ENCODE measurements at places on chromosomes 7 and 10.

DNA sequence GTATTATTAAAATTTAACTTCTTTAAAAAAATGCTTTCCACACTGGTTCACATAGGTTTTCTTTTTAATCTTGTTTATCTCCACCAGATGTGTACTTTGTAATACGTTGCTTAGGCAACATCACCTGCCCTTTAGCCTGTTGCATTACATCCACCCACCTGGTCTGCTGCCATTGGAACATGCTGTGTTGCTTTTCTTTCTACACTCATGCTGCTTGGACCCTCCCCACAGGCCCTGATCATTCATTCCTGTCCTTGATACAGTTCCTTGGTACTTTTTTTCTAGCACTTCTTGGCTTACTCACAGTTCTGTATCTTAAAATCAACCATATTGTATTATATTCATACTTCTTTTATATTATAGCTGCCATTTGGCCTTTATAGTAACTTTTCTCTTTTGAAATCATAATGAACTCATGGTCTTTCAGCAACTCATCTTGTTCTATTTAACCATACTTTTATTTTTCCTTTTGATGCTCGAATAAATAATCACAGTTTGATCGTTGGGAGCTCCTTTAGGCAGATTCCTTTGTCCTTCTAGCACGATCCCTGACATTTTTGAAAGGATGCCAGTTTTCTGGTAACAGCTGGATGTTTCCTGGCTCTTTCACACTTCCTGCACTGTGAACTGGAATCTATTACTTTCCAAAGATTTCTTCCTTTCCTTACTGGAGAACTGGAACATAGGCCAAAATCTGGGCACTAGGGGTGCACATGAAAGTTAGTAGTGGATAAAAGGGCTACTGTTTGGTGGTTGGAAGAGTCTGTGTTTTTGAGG lies 125.1 kb downstream of the CDK14 start:
- DNase-seq: no peak

GRCh38 chr10:16116404-16117304 lies 256.3 kb upstream of the MINDY3 start:
- DNase-seq: no peak

- DNase-seq: no peak
Observed at GRCh38 chr7:54201501-54201900, 340.7 kb upstream of the VSTM2A start.

GRCh38 chr10:122702275-122702674 lies 2.6 kb upstream of the C10orf120 start:
- DNase-seq: no peak

- no peak for DNase-seq
Observed at GRCh38 chr10:11341283-11341960, 270.0 kb downstream of the USP6NL start.

- no peak for DNase-seq
Observed at GRCh38 chr10:88528201-88528600, 54.9 kb downstream of the RNLS start.

GRCh38 chr7:38138171-38138570 lies 39.9 kb upstream of the STARD3NL start:
- no peak for DNase-seq

DNA sequence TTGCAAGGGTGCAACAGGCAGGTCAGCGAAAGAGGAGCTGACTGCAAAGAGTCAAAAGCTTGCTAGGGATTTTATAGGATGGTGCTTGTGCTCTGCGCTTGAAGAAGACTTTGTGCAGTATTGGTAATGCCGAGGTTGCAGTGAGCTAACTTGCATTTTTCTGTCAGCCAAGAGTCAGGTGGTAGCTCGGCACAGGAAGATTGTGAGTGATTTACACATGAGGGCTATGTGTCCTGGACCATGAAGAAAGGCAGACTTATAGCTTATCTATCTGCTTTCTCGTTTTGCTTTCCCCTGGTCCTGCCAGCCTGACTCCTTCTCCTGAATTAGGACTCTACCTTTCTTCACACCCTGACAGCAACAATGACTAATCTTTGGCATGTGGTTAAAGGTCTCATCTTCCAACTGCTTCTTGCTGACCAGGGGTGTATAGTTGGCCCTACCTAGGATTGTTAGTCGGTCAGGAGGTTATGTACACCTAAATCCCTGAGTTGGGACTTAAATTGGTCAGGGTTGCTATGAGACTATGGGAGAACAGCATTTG lies 4.1 kb upstream of the SYPL1 start:
- no peak for DNase-seq

DNA sequence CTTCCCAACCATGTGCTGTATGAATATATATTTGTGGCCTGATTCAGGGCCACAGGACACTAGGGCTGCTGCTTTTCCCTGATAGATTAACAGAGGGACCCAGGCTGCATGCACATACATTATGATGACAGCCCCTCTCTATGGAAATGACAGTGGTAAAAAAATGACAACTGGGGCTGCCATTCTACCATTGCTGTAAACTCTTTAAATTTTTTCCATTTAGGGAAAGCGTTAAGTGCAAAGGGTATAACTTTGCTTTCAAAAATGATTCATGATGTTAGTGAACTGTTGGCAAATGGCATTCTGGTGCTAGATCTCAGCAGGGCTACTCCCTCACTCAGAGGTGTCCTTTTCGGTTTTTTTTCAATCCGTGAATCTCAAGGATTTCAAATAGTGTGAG lies 4.2 kb downstream of the CTBP2 start:
- no peak for DNase-seq

GRCh38 chr7:101121991-101122932 lies 4.6 kb upstream of the SERPINE1 start:
- DNase-seq: no peak

GRCh38 chr10:103605359-103606096 lies 112.0 kb downstream of the NEURL1 start:
- DNase-seq: no peak

DNA sequence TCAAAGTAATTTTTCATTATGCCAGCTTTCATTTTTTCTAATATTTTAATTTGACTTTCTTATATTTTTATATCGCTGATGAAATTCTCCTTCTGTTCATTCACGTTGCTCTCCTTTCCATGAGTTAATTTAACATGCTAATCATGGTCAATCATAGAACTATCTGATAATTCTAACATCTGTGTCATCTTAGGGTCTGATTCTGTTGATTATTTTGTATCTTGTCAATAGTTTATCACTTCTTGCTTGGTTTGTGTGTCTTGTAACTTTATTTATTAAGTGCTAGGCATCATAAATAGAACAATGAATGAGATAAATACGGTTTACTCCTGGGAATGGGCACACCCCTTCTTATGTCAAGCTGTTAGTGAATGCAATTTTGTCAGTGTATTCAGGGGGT lies 11.0 kb downstream of the TCERG1L start:
- DNase-seq: no peak

- no peak for DNase-seq
Observed at GRCh38 chr10:5963591-5963990, 13.8 kb downstream of the IL15RA start.

DNA sequence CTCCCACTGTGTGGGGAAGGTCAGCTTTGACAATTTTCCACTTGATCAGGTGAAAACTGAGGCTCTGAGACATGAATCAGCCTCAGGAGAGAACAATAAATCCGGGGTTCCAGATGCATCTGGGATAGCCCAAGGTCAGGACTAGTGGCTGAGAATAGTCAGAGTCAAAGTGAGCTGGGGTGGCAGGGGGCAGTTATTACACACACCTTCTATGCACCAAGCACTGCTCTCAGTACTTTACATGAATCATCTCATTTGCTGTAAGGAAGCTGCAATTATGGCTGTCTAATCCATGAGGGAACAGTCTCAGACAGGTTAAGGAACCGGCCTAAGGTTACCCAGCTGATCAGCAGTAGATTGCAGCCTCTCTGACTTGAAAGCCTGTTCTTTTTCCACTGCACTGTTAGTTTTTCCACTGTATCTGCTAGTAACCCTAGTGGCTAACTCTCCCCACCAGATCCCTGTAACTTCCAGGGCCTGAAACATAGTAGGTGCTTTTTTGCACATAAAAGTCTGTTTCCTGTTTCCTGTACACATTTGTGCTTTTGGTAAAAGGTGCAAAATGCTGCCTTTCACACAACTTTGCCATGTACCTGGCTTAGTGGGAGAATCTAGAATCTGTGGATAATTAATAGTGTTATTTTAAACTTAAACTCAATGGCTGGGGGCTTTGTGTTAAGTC lies 125.9 kb downstream of the EMX2 start:
- no peak for DNase-seq

DNA sequence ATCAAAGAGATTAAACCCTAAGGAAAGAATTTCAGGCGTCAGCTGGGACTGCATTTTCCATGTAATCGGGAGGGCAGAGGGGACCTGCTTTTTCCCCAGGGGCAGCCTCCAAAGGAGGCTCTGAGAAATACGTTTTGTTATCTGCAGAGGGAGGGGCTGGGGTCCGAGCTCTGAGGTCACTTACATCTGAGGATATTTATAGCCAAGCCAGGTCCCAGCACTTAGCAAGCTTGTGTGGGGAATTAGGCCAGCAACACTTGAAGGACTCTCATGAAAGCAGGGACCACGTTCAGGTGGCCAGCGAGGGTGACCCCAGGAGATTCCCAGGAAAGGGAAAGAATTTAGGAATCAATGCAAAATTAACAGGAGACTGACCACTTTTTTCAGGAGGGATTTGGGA lies 20.6 kb upstream of the GDI2 start:
- DNase-seq: no peak

- no peak for DNase-seq
Observed at GRCh38 chr10:129962872-129963640, 1.0 kb downstream of the EBF3 start.

DNA sequence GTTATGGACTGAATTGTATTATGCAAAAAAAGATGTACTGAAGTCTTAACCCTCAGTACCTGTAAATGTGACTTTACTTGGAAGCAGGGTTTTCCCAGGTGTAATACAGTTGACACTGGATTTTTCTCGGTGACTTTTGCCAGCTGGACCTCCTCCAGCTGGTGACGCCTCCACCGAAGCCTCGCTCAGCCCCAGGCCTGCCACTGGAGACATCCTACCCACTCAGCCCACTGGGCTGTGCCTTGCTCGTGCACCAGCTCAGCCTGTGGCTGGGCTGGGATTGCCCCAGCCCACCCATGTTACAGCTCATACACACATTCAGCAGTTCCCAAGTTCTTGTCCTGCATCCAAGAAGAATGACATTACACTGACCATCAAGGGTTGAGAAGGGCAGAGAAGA lies 42.4 kb upstream of the GPR22 start:
- DNase-seq: no peak

DNA sequence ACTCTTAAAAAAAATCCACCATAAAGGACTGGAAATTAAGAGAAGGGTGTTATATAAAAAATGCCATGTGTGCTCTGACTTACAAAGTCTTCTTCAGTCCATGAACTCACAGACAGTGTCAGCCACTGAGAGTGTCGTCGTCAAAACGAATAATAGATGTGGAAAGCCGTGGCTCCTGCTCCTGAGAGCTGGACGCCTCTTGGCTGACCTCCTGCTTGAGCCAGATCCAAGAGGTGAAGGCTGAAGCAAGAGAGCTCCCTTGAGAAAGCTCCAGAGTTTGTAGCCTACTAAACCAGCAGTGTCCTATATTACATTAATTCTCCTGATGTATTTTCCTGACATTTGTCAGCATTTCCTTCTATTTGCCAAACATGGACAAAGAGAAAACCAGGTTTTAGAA lies 234.3 kb upstream of the C7orf33 start:
- DNase-seq: no peak

DNA sequence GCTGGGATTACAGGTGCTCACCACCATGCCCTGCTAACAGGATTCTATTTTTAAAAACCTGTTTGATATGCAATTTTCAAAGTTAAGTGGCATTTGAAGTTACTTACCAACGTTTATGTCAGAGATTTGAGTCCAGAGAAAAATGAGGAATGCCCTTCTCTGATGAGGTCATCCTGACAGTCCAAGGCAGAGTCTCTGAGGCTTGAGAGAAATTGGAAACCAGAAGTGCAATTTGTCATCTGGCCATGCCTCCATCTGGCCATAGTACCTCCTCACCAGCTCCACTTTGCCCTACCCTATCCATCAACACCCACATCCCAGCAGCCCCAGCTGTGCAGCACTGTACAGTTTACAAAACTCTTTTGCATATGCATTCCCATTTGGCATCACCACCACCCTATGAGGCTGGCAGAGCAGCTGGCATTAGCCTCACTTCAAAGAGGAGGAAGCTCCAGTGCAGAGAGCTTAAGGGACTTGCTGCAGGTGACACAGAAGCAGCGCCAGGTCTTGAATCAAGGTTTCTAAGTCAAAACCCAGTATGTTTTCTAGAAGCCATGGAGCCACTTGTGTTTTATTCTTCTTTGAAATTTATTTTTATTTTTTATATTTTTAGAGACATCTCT lies 54.5 kb upstream of the PDZD8 start:
- DNase-seq: no peak

- no peak for DNase-seq
Observed at GRCh38 chr10:1178506-1178905, 122.3 kb downstream of the WDR37 start.

DNA sequence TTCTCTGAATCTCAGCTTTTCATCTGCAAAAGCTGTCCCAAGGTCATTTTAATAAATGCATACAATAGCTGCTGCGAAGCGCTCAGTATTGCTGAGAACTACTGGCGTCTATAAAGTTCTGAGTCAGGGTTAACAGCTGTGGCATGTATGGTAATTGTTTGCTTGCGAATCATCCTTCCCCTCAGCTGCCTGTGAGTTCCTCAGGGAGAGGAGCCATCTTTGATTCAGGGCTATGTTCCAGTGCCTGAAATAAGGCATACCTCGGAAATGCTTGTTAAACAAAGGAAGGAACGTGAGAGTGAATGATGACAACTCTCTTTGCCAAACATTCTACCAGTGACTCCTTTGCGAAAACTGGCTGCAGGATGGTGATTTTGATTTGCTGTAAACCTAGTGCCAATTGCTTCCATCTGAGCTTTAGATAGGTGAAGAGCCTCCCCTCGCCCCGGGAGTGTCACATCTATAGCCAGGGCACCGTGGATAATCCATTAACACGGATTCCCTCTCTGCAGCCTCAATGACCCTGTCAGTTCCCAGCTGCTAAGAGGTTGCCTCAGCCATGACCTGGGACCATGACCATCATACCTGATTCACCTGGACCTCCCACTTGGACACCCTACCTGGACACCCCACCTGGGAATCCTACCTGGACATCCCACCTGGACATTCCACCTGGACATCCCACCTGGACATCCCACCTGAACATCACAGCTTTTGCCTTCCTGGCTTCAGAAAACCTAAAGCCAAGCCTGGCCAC lies 39.6 kb downstream of the GPRIN2 start:
- no peak for DNase-seq

GRCh38 chr10:129893104-129894089 lies 70.7 kb downstream of the EBF3 start:
- DNase-seq: no peak

GRCh38 chr7:28956608-28957063 lies 1.5 kb downstream of the TRIL start:
- no peak for DNase-seq

GRCh38 chr7:1672851-1673486 lies 2.9 kb downstream of the ELFN1 start:
- no peak for DNase-seq
